ENCODE measurements at places on chromosomes 11 and 22.

- DNase-seq = no peak
Measured at GRCh38 chr11:7540830-7541555, 27.2 kb downstream of the PPFIBP2 start.

- no peak for DNase-seq
Measured at GRCh38 chr11:119179983-119180382, 5.3 kb upstream of the NHERF4 start.

GRCh38 chr11:134379241-134379640, 32.8 kb downstream of the B3GAT1 start:
- no peak for DNase-seq

DNA sequence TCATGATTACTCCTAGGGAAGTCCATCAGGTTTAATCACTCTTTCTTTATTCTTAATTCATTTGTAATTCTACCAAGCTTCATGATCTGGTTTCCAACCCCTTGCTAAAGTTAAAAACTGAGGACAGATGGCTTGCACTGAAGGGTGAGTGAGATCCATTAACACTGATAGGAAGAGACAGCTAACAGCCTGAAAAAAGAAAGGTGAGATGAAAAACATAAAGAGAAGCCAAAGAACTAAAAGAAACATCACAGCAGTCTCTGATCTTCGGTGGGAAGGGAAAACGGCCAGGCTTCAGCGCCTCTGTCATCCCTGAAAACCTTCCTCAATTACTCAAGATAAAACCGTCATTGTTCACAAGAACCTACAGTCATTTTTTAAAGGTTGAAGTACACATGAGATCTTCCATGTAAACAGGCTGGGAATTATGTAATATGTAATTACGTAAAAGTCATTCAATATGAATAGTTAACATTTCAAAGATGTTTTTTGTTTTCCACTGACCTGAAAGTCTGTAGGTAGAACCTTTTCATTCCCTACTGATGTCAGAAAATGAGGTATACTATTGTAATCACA, 41.3 kb downstream of the VSIG10L2 start:
- no peak for DNase-seq

DNA sequence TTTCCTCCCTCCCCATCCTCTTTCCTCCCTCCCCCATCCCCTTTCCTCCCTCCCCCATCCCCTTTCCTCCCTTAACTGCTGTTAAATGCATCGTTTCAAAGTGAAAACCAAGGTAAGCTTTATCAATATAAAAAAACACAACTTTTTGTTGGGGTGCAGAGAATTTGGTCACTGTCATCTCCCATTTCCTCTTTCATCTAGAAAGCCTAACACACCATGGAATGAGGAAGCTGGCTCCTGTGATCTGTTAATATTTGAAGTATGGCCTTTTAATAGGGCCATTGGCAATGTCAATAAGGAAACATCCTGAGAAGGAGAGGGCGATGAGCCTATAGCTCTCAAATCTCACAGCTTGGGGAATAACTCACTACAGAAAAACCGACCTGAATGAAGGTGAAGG, 7.0 kb downstream of the EXPH5 start:
- no peak for DNase-seq

GRCh38 chr11:12279672-12280108, 97.7 kb upstream of the PARVA start:
- no peak for DNase-seq

GRCh38 chr11:1401656-1402221, 12.0 kb downstream of the BRSK2 start:
- peak; percentile 46 for DNase-seq

- DNase-seq = no peak
Measured at GRCh38 chr11:73839123-73839457, 37.6 kb downstream of the COA4 start.

DNA sequence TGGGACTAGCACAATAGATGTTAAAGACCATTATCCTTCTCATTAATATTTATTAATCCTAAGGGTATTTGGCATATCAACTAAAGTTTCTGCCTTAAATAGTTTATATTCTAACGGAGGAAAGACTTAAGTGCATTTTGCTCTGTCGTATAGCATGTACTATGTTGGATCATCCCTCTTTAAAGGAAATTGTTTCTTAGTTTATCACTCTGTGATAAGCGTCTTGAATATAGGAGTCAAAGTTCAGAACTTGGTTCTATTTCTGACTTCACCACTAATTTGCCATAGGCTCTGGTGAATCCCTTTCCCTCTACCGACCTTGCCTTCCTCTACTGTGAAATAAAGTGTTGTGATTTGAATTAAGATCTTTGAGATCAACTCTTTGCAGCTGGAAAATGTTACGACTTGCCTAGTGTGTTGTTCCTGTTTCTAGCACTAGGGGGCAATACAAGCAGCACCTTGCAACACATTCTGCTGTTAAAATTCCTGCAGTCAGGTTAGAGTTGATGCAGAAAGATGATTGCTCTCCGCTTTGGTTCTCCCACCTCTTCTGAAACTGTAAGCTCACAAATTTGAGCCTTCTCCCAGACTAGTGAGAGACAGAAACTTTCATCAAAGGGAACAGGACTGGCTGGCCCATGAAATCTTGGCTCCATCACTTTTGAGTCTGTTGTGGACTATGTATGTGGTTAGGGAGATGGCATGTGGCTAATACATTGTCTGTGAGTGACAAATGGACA, 27.8 kb upstream of the ZNRF3 start:
- DNase-seq = peak; percentile 4

DNA sequence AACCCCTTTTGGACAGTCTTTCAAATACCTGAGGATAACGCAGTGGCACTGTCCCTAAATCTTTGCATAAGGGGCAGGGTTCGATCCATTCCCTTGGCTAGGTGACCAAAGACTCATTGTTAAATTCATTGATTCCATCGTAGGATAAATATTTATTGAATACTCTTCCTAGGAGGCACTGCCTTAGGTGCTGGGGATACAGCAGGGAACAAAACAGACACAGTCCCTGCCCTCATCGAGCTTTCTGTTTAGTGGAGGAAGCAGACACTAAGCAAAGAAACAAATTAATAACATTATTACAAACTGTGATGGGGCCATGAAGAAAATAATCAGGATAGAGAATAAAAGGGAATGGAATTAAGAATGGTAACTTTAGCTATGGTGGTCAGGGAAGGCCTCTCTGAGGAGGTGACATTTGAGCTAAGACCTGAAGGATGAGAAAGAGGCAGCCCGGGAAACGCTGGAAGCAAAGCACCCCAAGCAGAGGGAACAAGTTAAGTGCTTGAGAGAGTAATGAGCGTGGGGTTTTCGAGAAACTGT, 689 bp downstream of the B3GAT3 start:
- no peak for DNase-seq

DNA sequence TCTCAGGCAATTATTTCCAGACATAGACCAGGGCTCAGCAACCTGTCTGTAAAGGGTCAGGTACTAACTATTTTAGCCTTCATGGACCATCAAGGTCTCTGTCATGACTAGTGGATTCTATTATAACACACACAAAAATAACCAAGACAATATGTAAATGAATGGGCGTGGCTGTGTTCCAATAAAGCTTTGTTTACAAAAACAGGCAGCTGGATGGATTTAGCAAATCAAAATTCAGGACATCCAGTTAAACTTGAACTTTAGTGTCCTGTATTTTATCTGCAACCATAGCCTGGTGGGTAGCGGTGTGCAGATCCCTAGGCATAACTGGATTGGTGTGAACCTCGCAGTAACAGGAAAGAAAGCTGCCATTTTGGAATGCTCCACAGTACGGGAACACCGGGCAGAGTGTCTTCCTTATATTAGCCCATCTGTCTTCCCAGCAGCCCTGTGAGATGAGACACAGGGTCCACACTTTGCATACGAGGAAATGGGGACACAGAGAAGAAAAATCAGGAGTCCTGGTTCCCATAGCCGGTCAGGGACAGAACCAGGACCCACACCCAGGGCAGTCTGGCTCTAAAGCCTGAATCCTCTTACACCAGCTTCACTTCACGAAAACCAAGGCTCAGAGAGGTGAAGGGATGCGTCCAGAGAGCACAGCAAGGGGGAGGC, 15.6 kb downstream of the LIF start:
- no peak for DNase-seq

DNA sequence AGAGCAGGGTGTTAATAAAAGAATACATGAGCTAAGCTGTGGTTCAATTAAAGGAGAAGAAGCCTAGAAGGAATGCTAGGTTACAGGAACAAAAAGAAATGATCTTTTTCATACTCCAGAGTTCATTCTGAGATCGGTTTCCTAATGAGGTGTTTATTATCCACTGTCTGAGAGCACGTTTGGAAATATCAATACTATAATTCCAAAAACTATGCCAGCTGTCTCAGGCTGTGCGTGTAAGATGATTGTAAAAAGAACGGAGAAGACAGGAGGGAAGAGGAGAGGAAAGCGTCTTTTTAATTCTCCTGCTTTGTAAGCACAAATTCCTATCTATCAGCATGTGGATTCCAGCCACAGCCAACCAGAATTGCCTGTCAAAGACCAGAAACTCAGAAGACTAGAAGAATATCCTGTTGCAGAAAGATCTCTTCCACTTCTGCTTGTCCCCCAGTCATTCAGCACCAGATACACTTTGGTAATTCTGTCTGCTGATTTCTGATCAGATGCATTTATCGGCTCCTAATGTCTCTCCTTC, 25.7 kb downstream of the APOL5 start:
- no peak for DNase-seq

GRCh38 chr11:43866520-43866919, 14.1 kb upstream of the ALKBH3 start:
- no peak for DNase-seq

GRCh38 chr11:42315267-42315666, 855.8 kb upstream of the LRRC4C start:
- DNase-seq = no peak

DNA sequence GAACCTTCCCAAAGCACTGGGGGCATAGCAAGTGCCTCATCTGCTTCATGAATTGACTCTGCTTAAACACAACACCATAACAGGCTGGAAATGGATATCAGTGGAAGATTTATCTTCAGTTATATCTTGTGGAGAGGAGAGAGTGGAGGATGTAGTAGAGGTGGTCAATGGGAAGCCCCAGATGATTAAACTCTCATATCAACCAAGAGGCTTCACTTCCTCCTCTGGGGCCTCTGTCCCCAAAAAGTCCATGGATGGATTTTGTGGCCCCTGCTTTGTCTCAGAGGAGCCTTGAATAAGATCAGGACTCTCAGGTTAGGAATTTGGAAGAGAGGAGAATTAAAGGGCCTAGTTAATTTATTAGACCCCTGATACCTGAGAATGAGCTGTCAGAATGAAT, 106.1 kb downstream of the CEP164 start:
- DNase-seq = no peak

- no peak for DNase-seq
Measured at GRCh38 chr11:19392321-19392720, 151.6 kb upstream of the E2F8 start.

DNA sequence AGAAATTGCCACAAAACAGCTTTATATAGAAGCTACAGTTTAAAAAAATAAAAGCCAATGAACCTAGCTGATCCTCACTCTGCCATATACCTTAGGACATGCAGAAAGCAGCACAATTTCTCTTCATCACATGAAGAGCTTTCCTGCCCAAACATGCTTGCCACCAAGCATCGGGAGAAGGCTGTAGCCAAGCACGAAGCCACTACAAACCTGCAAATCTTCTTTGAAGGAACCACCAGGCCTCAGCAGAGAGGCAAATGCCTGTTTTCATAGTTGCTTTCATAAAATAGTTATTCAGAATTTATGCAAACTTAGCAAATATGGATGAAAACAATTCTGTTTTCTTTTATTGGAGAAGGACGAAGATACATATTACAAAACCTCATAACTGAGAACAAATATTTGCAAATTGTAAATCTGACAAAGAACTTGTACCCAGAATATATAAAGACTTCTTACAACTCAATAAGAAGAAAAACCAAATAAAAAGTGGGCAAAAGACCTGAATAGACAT, 100.3 kb downstream of the RBFOX2 start:
- DNase-seq = no peak

DNA sequence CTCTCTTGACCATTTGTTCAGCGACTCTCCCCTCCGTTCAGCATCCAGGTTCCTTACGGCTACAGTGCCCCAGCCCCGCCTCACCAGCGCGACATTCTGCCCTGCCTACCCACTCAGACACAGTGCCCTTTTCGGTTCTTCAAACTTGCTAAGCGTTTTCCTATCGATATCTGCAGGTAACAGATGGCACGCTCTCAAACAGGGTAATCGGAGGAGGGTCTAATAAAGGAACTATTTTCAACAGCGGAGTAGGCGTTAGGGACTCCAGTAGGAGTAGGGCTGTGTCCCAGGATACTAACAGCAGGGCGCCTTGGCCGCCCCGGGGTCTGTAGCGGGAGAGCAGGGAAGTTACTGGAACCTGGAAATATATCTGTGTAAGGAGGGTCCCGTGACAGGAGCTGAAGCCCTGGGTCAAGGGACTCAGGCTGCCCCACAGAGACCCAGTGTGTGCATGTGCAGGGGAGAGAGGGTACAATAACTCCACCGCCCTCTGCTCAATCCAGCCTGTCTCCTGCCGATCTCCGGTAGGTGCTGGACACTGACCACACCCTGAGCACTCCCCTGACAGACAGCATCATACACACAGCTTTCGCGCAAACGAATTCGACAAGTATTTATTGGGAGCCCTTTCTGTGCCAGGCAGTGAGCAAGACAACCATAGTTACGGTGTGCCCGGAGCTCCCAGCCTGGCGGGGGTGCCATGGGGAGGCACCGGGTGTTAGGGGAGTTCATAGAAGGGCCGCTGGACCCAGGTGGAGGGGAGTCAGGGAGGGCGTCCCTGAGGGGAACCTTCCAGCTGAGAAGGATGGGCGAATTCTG, 2.1 kb downstream of the KLHL35 start:
- DNase-seq = no peak

GRCh38 chr11:14927146-14927545, 35.1 kb upstream of the CYP2R1 start:
- DNase-seq = no peak

DNA sequence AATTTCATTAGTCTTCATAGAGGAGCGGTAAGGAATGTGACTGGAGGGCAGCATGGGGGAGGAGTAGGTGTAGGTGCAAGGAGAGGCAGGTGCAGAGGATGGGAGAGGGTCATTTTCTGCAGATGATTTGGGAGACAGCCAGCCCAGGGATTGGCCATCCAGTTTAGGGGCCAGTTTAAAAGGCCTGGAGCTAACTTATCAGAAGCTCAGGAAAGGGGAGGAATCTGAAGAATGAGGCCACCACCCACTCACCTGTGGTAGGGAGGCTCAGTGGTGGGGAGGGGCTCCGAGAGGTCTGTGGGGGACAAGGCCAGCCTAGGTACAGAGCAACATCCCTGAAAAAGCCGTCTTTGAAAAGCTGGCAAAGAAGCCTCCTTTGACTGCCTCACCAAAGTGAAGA, 110.8 kb upstream of the TMEM45B start:
- no peak for DNase-seq

GRCh38 chr22:26170112-26170492, 840 bp downstream of the SEZ6L start:
- DNase-seq = no peak

- no peak for DNase-seq
Measured at GRCh38 chr11:93939084-93939760, 81.9 kb upstream of the HEPHL1 start.

- DNase-seq = no peak
Measured at GRCh38 chr11:109486129-109486528, 64.1 kb downstream of the C11orf87 start.
